ENCODE measurements at places on chromosomes 2 and 18.

- no peak for DNase-seq
These were observed 30.3 kb downstream of the NCOA1 start for GRCh38 chr2:24521162-24521857.

- DNase-seq, result no peak
These were observed 889.3 kb upstream of the CELF4 start for GRCh38 chr18:38454764-38455469.

- DNase-seq, result no peak
These were observed 38.1 kb upstream of the STAT1 start for GRCh38 chr2:191051825-191052778.

GRCh38 chr2:74507926-74508520 is 528 bp upstream of the PCGF1 start:
- no peak for DNase-seq

GRCh38 chr2:31404302-31404701 is 10.2 kb downstream of the XDH start:
- no peak for DNase-seq

DNA sequence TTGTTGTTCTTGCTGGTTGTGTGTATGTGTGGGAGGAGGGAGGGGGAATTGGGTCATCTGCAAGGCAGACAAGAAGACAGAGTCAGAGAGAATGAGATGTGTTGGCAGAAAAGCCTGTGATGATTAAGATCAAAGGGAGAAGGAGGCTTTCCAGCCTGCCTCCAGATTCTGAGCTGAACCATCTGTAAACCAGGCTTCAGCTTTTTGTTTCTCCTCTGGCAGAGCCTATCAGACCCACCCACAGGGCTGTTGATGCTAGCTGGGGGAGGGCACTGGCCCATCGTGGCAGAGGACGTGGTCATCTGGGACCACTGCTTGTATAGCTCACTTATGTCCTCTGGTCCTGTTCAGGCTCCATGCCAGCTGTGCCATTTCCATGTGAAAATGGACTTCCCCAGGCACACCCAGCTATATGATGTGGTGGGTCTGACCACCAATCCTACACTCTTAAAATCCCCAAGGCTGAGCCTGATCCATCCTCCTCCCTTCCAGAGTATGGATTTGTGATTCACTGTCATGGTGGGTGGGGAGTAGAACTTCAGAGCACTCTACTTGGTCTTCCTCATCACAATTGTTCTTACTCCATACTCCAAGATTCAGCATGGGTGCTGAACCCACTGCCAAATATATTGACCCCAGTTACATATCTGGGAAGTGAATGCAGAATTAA is 27.8 kb upstream of the COL6A3 start:
- DNase-seq, result no peak

DNA sequence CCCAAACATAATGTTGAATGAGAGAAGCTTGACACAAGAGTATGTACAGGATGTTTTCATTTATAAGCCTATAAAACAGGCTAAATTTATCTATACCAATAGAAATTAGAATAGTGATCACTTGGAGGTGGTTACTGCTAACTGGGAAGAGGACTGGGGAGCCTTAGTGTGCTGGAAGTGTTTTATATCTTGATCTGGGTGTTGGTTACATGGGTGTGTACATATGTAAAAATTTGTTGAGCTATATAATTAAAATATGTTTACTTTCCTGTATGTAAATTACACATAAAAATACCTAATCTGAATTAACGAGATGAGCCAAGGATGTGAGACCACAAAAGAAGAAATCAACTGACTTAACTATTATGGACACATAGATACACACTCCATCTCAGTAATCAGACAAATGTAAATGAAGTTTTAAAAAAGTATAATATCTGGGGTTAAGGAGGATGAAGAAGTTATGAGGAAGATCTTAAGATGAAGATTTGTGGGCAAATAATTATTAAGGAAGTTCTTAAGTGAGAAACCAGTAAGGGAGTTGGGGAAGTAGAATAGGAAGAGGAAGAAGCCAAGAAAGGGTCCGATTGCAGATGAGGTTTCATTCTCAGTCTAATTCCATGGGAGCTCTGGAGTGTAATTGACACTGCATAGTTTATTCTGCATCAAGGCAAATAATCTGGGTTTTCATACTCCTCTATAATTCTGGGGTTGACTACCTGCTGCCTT is 32.3 kb upstream of the NABP1 start:
- no peak for DNase-seq

GRCh38 chr2:20988905-20989304 is 55.0 kb downstream of the APOB start:
- no peak for DNase-seq

DNA sequence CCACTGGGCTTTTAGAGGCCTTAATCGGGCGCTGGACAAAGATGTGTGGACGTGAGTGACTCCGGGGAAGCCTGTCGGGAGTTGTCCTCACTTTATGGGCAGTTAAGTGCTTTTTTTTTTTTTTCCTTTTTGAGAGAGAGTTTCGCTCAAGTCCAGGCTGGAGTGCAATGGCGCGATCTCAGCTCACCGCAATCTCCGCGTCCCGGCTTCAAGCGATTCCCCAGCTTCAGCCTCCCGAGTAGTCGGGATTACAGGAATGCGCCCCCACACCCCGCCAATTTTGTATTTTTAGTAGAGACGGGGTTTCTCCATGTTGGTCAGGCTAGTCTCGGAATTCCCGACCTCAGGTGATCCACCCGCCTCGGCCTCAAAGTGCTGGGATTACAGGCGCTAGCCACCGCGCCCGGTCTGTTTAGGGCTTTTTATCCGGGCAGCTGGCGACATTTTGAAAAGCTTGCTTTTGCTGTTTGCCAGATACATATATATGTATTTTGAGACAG is 1.5 kb downstream of the MSH6 start:
- DNase-seq, result no peak

- no peak for DNase-seq
These were observed 55.1 kb upstream of the SERTAD2 start for GRCh38 chr2:64708829-64709228.

- no peak for DNase-seq
These were observed 2.3 kb upstream of the GTF3C3 start for GRCh38 chr2:196801674-196802261.

GRCh38 chr2:2681711-2682251 is 350.7 kb upstream of the MYT1L start:
- DNase-seq, result no peak

GRCh38 chr18:62331581-62332356 is 6.7 kb downstream of the TNFRSF11A start:
- no peak for DNase-seq

DNA sequence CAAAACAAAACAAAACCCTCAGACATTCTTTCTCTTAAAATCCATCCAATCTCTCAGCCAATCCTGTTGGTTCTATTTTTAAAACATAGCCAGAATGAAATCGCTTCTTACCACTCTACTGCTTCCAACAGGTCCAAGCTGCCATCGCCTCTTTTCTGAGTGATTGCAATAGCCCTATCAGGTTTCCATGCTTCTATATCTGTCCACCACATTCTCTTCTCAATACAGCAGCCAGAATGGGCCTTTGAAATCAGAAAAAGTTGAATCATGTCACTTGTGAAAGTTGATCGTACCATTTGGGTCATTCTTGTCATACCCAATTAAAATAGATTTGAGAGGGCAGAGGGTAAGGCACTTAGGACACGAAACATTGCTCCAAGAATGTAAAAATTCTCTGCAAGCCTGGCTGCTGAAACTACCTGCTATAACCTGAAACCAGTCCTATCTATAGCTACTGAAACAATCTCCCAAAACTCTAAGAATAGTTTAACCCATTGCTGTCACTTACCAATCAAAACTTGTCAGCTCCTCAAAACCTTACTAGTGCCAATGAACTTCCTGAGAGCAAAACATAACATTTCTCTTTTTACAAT is 3.3 kb upstream of the MTLN start:
- no peak for DNase-seq

GRCh38 chr18:48725562-48725961 is 186.7 kb downstream of the CTIF start:
- no peak for DNase-seq

DNA sequence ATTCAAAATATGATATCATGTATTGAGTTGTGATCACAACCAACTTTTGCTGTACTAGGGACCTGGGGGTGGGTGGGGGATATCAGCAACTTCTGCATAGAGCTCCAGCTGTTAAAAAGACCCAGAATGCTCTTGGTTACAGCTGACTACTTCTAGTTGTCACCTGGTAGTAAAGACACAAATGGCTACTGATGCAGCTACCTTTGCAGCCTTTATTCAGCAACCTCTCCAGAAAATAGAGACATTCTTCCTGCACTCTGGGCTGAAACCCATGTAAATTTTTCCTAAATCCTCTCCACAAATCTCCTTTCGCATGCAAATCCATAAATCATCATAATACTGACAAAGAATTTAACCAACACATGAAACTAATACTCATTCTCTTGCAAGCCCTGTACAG is 238.3 kb downstream of the TCF4 start:
- no peak for DNase-seq

DNA sequence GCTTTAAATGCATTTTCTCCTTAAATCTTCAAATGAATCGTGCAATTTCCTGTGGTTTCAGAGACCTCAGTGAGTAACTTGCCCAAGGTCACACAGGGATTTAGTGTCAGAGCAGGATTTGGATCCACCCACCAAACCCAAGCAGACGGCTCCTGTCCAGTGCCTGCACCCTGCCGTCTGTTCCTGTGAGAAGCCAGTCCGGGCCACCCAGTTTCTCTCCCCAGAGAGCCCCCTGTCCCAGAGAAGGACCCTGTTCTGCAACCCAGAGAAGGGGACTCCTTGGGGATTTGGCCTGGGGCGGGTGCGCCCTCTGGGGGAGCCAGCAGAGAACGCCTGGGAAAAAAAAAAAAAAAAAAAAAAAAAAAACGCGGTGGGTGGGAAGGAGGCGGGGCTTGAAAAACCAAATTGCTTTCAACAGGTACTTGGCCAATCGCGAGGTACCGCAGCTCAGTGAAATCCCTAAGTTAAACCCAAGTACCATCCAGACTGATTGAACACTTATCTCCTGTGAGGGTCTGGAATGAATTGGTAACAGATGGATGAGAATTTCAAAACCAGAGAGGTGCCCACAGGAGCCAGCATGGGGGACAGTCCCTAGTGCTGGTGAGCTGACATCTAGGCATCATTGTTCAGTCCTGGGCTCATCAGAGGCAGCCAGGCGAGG is 30.9 kb upstream of the REEP1 start:
- DNase-seq, result peak; percentile 16

- DNase-seq, result no peak
These were observed 195.7 kb downstream of the ZFP36L2 start for GRCh38 chr2:43030551-43031307.

GRCh38 chr2:45654250-45654649 is 2.8 kb downstream of the PRKCE start:
- DNase-seq, result no peak

DNA sequence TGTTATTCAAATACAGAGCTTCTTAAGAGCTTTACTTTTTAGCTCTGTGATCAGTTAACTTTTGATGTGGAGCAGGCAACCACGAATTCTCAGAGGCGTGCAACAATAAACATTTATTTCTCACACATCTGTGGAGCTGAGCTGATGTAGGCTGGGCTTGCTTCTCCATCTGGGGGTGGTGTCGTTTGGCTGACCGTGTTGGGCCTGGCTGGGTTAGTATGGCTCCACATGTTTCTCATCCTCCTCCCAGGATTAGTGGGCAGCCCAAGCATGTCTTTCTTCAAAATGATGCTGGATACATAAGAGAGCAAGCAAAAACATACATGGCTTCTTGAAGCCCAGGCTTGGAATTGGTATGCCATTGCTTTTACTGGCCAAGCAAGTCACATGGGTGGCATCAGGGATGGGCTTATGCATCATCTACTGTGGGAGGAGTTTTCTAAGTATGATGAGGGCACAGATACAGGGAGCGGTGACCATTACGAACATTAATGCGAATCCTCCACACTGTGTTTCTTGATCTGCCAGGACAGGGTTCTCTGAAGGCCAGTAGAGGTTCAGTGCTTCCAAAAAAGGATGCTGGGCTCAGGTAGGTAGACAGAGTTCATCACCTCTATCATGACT is 157.0 kb upstream of the TNP1 start:
- DNase-seq, result no peak

- DNase-seq, result no peak
These were observed 13.9 kb upstream of the ATL2 start for GRCh38 chr2:38390947-38391346.

DNA sequence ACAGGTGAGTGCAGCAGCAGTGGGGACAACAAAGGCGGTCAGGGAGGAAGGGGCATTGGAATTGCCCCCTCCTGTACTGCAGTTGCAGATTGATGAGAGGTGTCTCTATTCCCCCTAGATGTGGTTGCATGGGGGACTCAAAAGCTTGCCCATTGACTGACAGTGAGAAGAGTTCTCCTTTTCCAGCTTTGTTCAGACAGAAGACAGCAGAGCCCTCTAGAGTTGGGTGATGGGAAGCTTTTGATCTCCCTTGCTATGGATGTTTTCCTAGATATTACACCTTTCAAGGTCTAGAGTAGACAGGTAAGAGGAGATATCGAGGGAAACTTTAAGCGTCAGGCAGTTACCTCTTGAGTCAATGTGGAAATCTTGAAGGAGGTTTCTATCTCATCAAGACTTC is 2.9 kb downstream of the PROKR1 start:
- no peak for DNase-seq

GRCh38 chr2:118593257-118593656 is 254.2 kb downstream of the EN1 start:
- no peak for DNase-seq

DNA sequence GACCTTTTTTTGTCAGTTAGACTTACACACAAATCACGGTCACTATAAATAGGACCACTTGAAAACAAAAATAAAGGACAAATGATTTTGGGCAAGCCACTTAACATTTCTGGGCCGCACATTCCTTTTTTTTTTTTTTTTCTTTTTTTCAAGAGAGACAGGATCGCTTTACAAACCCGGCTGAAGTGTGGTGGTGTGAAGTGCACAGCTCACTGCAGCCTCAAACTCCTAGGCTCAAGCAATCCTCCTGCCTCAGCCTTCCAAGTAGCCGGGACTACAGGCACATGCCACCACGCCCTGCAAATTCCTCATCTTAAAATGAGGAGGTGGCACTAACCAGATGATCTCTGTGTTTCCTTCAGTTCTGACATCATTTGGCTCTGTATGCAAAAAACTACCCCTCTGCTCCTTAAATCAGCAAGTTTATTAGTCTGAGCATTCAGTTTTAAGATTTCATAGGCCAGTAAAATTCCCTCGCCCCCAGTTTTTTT is 28.3 kb upstream of the MRO start:
- no peak for DNase-seq

DNA sequence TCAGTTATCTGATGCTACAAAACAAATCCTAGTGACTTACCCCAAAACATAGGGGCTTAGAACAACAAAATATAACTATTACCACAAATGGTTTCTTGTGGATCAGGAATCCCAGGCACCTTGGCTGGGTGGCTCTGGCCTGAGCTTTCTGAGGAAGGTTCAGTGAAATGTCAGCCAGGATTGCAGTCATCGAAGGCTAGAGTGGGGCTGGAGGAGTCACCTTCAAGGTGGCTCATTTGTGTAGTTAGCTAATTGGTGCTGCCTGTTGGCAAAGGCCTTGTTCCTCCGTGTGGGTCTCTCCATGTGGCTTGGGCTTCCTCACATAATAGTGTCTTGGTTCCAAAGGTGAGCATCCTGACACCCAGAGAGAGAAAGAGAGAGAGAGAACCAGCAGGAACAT is 57.4 kb downstream of the COPS8 start:
- no peak for DNase-seq

Measured in stimulated activated CD4-positive, alpha-beta T cell treated with anti-CD3 and anti-CD28 coated beads, TNF-alpha, amount 100 ng/mL, for 4 hours (primary cell).